Left cardiac atrium (tissue), 4 donors: ENCODE measurements at places on chromosomes 1 and 21. TPM values are rescaled to one million over a fixed set of nuclear protein-coding genes. Genes with fewer than 3 reads are reported as not detected.

The OVAAL gene
- total RNA-seq = 0.44 TPM

The L1TD1 gene
- 0.09 TPM for total RNA-seq

The IL19 gene
- total RNA-seq = not detected

The NGF gene
- 6.9 TPM for total RNA-seq

The SMCP gene
- total RNA-seq = not detected

The COG2 gene
- 30.5 TPM for total RNA-seq

The BRDT gene
- not detected for total RNA-seq

The ADGRL2 gene
- total RNA-seq = 64.4 TPM

The ATP1A2 gene
- 114 TPM for total RNA-seq

The SEMA6C gene
- total RNA-seq = 23.6 TPM
